ENCODE measurements at places on chromosomes 1 and 21.

GRCh38 chr1:22619798-22620197, 16.6 kb upstream of the C1QA start:
- DNase-seq = no peak

DNA sequence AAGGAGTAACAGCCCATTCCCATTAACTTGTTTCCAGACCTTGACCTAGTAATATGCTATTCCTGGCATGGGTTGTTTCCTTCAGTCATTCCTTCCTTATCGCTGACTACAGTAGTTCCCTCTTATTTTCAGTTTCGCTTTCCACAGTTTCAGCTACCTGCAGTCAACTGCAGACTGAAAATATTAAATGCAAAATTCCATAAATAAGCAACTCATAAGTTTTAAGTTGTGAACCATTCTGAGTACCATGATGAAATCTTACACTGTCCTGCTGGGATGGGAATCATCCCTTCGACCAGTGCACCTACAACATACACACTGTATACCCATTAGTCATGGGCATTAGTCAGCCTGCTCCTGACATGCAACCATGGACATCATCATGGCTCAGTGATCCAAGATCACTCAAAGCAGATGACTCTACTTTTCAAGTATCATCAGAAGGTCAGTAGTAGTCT, 66.7 kb downstream of the CCDC30 start:
- no peak for DNase-seq

DNA sequence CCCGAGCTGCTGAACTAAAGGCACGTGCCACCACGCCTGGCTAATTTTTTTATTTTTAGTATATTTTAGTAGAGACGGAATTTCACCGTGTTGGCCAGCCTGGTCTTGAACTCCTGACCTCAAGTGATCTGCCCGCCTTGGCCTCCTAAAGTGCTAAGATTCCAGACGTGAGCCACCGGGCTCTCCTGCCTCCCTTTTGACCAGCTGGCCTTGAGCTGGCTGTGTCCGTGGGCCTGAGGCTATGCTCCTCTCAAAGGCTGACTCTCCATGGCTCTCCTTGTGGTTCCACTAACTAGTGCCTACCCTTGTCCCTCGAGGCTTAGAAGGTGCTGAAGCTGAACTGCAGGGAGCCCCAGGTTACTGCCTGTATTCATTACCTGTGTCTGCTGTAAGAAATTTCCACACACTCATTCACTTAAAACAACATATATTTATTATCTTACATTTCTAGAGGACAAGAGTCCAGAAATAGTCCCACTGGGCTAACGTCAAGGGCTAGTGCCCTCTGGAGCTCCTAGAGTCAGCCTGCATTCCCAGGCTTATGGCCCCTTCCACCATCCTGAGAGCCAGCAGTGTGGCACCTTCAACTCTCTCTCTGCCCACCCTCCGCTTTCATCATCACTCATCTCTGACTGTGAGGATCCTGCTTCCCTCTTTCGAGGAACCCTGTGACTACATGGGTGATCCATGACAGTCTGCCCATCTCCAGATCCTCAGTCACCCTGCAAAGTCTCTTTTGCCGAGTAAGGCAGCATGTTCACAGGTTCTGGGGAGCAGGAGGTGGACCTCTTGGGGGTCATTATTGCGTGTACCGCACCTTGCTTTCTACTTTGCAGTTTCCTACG, 34.9 kb downstream of the ETS2 start:
- DNase-seq = no peak

DNA sequence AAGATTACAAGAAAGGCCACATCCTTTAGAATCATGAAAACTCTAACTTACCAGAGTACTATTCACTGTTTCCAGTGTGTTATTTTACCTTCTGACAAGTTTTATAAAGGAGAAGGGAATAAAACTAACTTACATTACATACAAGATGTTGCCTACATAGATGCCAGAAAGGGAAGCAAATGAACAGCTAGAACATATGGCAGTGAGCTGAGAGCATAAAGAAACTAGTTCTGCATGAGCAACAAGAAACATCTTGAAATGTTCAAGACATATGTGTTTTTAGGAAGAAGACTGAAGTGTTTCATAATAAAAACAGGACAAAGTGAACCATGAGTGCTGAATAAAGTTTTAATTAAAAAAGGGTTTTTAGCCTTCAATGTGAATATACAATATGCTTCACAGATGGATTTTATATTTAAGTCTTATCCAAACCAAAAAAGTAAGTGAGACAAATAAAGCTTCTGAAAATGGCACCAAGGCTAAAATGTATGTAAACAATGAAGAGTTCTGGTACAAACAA, 39.4 kb downstream of the SLC5A9 start:
- no peak for DNase-seq

- DNase-seq = no peak
Measured at GRCh38 chr1:157695417-157695816, 5.2 kb downstream of the FCRL3 start.

Measured in hippocampal formation (tissue), 2 donors.